ENCODE measurements at places on chromosomes 5 and 9. TPM values are rescaled to one million over a fixed set of nuclear protein-coding genes. Genes with fewer than 3 reads are reported as not detected.

DNA sequence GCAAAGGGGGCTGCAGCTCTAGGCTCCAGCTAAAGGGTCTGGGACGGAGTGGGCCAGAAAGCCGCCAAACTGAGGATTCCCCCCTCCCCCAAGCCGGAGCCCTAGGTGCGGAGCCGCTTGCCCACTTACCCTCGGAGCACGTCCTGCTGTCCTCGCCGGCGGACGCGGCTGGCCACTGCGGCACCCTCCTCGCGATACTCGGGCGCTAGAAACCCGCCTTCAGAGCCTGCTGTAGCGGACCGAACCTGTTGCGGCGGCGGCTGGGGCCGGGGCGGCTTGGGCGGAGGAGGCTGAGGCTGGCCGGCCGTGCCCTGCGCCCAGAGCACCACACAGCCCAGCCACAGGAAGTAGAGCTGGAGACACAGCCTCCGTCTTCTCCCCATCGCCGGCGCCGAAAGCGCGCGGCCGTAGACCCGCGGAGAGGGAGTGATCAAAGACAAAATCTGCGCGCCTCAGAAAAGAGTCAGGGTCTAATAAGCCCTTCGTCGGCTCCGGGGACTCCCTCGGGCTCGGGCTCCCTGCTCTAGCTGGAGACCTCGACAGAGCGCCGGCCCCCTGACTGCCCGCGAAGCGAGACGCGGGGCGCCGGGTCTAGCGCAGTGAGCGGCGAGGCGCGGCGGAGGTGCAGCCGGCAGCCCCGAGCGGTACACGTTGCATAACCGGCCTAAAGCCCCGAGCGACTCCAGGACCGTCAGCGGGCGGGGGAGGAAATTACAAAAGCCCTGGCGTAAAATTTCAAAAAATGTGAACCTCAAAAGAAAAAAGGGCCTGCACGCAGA is 635 bp downstream of the FBN2 start:
- H3K36me3 ChIP-seq, result peaks cover 2% of the 10 kb centered on the region
- peak overlapping the region; percentile 70 for H3K4me3 ChIP-seq

- no peaks in the 10 kb centered on the region for H3K4me1 ChIP-seq
- no peak overlapping the region for H3K4me3 ChIP-seq
- no peaks in the 10 kb centered on the region for H3K36me3 ChIP-seq
- no peaks in the 10 kb centered on the region for H3K27me3 ChIP-seq
- H3K27ac ChIP-seq, result no peak overlapping the region
These were observed 171.6 kb downstream of the FAM174A start for GRCh38 chr5:100706776-100707175.

- H3K4me3 ChIP-seq, result no peak overlapping the region
- no peak for DNase-seq
- H3K27ac ChIP-seq, result no peak overlapping the region
- no peaks in the 10 kb centered on the region for H3K36me3 ChIP-seq
- H3K4me1 ChIP-seq, result no peaks in the 10 kb centered on the region
These were observed 1403.5 kb upstream of the CDH18 start for GRCh38 chr5:21391506-21391905.

DNA sequence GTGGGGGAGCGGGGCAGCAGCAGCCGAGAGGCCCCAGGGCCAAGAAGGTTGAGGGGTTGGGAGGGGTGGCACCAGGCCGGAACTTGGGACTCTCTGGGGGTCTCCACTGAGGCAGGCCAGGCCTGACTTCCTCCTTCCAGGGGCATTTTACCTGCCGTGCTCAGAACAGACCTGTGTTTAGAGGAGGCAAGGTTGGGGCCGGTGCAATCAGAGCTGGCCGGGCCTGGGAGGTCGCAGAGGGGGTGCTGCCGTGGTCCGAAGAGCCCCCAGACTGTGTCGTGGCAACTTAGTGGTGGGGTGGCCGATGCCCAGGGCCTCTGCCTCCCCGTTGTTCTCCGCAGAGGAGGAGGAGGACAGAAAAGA is 21.8 kb downstream of the GLT6D1 start:
- H3K36me3 ChIP-seq, result no peaks in the 10 kb centered on the region
- H3K4me1 ChIP-seq, result no peaks in the 10 kb centered on the region
- H3K4me3 ChIP-seq, result no peak overlapping the region
- no peak overlapping the region for H3K27ac ChIP-seq
- no peak for DNase-seq
- H3K27me3 ChIP-seq, result peaks cover 4% of the 10 kb centered on the region

GRCh38 chr5:88539693-88540365 is 271.2 kb upstream of the TMEM161B start:
- no peaks in the 10 kb centered on the region for H3K4me1 ChIP-seq
- no peaks in the 10 kb centered on the region for H3K36me3 ChIP-seq
- H3K27ac ChIP-seq, result no peak overlapping the region
- DNase-seq, result no peak

DNA sequence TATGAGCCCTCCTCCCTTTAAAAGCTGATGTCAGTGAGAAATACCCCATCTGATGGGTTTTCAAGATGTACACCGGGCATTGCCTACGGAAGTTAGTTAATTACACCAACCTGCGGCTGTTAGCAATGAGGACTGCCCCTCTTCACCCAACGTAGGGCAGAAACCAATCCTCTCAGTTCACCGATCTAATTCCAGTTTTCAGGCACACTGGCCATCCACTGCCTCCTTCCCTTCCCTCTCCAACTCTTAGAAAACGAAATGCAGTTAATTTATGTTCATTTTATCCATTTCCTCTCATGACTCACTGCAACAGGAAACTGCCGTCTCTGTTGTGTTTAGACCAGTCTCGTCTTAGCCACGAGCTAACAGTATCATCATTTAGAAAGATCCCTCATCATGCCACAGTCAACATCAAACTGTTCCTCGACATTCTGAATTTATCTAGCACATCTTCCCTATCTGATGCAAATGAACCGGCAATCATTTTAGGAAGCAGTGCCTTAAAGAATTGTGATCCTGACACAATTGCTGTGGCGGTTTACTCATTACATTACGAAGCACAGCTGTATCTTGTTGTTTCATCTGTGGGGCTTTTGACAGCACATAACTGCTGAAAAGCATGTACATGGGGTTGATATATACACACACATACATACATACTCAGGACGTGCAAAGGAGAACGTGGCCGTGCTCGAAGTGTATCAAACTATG is 168.6 kb downstream of the EFNA5 start:
- H3K4me1 ChIP-seq, result peaks cover 12% of the 10 kb centered on the region
- no peak for DNase-seq
- peak overlapping the region; percentile 52 for H3K4me3 ChIP-seq
- H3K27me3 ChIP-seq, result peaks cover 27% of the 10 kb centered on the region
- no peak overlapping the region for H3K27ac ChIP-seq
- H3K36me3 ChIP-seq, result no peaks in the 10 kb centered on the region

DNA sequence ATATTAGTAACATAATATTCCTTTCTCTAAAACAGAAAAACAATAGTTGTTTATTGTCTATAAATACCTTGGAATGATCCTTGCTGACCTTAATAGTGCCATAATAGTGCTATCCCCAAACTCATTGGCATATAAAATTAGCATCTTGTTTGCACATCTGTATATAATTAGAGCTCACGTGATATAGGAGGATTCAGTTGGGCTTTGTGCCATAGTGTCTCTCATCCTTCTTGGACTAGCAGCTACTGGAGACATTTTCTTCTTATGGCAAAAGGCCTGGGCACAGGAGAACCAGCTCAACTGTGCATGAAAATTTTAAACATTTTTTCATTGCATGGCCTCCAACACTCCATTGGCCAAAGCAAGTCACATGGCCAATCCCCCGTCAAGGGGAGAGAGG is 342.5 kb downstream of the SPATA31D1 start:
- H3K4me1 ChIP-seq, result no peaks in the 10 kb centered on the region
- H3K4me3 ChIP-seq, result no peak overlapping the region
- H3K27me3 ChIP-seq, result no peaks in the 10 kb centered on the region
- no peak overlapping the region for H3K27ac ChIP-seq
- H3K36me3 ChIP-seq, result no peaks in the 10 kb centered on the region

DNA sequence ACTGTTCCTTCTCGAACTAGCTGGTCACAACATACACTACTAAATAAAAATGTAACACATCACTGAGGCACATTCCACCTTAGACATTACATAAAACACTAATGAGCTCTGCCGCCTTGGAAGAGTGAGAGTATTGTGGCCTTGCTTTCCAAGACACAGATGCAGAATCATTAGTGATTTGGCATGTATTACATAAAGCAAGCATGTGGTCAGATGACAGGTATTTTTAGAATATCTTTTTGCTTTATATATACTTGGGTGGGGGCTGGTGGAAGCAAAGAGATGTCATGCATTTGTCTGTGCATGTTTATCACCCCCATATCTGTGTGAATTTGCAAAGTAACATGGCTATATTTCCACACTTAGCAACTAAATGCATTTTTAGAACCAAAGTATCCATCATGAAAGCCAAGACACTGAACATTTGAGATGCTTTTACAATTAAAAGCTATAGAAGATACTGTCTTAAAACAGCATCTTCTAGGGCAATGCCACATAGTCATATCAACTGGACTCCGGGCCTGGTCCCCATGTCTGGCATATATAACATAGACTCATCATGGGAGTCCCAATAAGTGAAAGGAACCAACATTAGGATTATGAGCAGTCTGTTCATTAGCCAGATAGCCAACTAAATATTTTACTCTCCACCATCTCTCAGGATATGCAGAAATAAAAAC is 213.5 kb downstream of the MEF2C start:
- H3K4me1 ChIP-seq, result peaks cover 43% of the 10 kb centered on the region
- H3K4me3 ChIP-seq, result no peak overlapping the region
- no peak for DNase-seq
- no peak overlapping the region for H3K27ac ChIP-seq
- peaks cover 13% of the 10 kb centered on the region for H3K36me3 ChIP-seq
- H3K27me3 ChIP-seq, result peaks cover 86% of the 10 kb centered on the region

DNA sequence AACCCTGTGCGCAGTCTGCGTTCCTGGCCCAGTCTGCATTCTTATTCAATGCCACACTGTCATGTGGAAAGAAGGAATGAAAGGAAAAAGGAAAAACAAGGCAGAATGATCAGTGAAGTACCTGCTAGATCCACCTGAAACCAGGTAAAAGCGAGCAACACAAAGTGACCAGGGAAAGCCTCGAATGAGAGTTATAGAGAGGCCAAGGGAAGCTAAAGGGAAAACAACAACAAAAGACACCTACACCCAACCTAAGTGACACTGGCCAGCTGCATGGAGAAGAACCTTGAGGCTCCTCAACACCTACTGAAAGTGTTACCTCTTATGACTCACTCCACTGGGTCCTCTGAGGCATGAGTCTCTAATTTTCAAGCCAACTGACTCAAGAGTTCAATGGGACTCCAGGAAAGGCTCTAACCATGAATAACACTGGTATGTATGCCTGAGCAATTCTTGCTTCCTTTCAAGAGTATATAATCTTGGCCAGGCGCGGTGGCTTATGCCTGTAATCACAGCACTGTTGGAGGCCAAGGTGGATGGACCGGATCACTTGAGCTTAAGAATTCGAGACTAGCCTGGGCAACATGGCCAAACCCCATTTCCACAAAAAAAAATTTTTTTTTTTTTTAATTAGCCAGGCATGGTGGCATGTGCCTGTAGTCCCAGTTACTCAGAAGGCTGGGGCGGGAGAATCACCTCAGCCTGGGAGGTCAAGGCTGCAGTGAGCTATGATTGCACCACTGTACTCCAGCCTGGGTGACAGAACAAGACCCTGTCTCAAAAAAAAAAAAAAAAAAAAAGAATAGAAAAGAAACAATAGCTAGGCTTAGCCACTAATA is 29.0 kb downstream of the MTMR12 start:
- H3K27ac ChIP-seq, result no peak overlapping the region
- H3K4me1 ChIP-seq, result peaks cover 36% of the 10 kb centered on the region
- DNase-seq, result peak; percentile 35
- H3K36me3 ChIP-seq, result peaks cover 3% of the 10 kb centered on the region
- H3K4me3 ChIP-seq, result peak overlapping the region; percentile 42
- H3K27me3 ChIP-seq, result no peaks in the 10 kb centered on the region

DNA sequence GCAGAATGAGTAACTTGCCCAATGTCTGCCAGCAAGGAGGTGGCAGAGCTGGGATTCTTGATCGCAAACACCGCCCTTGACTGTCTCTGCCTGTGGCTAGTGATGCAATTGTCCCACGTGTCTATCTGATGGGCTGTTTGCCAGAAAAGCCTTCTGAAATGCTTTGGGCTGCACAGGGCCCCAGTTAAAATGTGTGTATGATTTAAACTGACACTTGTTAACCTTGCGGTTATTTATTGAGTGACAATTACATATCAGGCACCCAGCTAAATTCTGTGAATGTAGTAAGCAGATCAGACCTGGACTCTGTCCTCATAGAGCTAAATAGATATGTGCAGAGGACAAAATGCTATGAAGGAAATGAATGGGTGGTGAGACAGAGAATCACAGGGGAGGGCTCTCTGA is 11.6 kb upstream of the IL12B start:
- DNase-seq, result peak; percentile 54
- no peaks in the 10 kb centered on the region for H3K27me3 ChIP-seq
- no peaks in the 10 kb centered on the region for H3K36me3 ChIP-seq
- H3K4me3 ChIP-seq, result peak overlapping the region; percentile 0
- H3K27ac ChIP-seq, result no peak overlapping the region

DNA sequence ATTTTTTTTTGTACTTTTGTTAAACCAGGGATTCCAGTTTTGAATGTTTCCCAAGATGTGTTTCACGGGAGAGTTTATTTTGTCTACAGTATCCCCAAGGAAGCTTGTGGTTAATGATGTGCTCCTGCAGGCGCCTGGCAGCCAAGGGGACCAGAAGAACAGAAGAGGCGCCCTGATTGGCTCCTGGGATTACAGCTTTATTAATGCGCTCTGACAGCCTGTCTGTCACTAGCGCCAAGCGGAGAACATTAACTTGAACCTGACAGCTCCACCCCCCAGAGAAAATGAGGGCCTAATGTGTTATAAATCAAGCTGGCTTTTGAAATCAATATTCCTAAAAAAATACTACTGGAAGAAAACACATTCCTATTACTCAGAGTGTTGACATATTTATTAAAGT is 5.0 kb upstream of the FBXL7 start:
- no peak overlapping the region for H3K27ac ChIP-seq
- peaks cover 21% of the 10 kb centered on the region for H3K27me3 ChIP-seq
- H3K36me3 ChIP-seq, result peaks cover 1% of the 10 kb centered on the region
- no peak for DNase-seq
- H3K4me3 ChIP-seq, result no peak overlapping the region

GRCh38 chr5:71782393-71782770 is 63.3 kb downstream of the CARTPT start:
- H3K36me3 ChIP-seq, result no peaks in the 10 kb centered on the region
- peaks cover 44% of the 10 kb centered on the region for H3K4me1 ChIP-seq
- DNase-seq, result no peak
- no peak overlapping the region for H3K27ac ChIP-seq
- peak overlapping the region; percentile 62 for H3K4me3 ChIP-seq

- H3K4me3 ChIP-seq, result no peak overlapping the region
- H3K27me3 ChIP-seq, result peaks cover 38% of the 10 kb centered on the region
- no peak for DNase-seq
- H3K4me1 ChIP-seq, result peaks cover 6% of the 10 kb centered on the region
These were observed 407.4 kb downstream of the ENC1 start for GRCh38 chr5:74233091-74233490.

The CA9 gene
- 0.65 TPM for total RNA-seq

The TRAPPC13 gene
- 23.4 TPM for total RNA-seq

The PMPCA gene
- total RNA-seq, result 61.9 TPM

The EDIL3 gene
- not detected for total RNA-seq

The IFNK gene
- not detected for total RNA-seq

The FIBCD1 gene
- total RNA-seq, result not detected

The NOL8 gene
- total RNA-seq, result 50.7 TPM

The TNC gene
- total RNA-seq, result 3.1 TPM

The SHB gene
- 1.6 TPM for total RNA-seq

The GPX3 gene
- total RNA-seq, result not detected

Data from activated T-cell treated with anti-CD3 and anti-CD28 coated beads, Interleukin-2, amount 50 U/mL, for 72 hours (primary cell).